Iris pigment epithelial cell (primary cell): ENCODE measurements at places on chromosomes 11 and 22.
A peak's percentile ranks its signal among the peaks of the same experiment; 100 is the strongest.

- peak; percentile 69 for DNase-seq
Observed at GRCh38 chr11:27524155-27524554, 17.6 kb upstream of the LIN7C start.

DNA sequence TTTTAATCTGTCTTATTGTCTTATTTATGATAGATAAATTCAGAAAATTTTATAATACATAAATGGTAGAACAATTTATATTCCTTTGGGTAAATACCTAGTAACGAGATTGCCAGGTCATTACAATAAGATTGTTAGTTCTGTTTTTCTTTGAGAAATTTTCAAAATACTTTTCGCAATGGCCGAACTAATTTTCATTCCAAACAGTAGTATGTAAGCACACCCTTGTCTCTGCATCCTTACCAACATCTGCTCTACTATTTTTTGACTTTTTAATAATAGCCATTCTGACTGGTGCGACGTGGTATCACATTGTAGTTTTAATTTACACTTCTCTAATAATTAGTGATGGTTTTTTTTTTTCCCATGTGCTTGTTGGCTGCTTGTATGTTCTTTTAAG, 351.4 kb upstream of the LUZP2 start:
- DNase-seq, result peak; percentile 8

GRCh38 chr22:23533771-23534191, 46.3 kb downstream of the IGLL1 start:
- no peak for DNase-seq

- DNase-seq, result no peak
Observed at GRCh38 chr11:34341931-34342533, 15.8 kb downstream of the ABTB2 start.

DNA sequence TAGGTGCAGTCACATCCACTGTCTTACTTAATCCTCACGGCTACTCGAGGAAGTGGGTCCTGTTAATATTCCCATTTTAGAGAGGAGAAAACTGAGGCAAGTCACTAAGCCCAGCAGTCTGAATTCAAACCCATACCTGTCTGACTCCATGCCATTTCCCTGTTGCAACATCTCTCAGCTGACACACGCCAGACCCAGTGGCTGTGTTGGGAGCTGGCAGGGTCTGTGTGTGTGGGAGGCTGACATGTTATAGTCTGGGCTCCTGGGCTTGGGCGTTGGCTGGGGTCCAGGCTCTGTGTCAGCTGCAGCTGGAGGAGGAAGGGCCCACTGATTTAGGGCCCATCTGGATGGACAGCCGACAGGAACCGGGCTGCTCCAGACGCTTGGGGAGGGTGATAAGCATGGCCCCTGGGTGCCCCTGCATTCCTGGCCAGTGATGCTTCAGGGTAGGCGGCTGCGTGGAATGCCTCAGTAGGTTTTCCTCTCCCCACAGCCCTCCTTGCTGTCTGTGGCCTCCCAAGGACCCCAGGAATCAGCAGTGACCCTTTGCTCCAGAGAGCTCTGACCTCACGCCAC, 562.5 kb downstream of the MN1 start:
- DNase-seq, result peak; percentile 99

- DNase-seq, result no peak
Observed at GRCh38 chr11:68695531-68695930, 11.2 kb downstream of the GAL start.

GRCh38 chr11:114466742-114467141, 27.5 kb downstream of the REXO2 start:
- DNase-seq, result peak; percentile 34

DNA sequence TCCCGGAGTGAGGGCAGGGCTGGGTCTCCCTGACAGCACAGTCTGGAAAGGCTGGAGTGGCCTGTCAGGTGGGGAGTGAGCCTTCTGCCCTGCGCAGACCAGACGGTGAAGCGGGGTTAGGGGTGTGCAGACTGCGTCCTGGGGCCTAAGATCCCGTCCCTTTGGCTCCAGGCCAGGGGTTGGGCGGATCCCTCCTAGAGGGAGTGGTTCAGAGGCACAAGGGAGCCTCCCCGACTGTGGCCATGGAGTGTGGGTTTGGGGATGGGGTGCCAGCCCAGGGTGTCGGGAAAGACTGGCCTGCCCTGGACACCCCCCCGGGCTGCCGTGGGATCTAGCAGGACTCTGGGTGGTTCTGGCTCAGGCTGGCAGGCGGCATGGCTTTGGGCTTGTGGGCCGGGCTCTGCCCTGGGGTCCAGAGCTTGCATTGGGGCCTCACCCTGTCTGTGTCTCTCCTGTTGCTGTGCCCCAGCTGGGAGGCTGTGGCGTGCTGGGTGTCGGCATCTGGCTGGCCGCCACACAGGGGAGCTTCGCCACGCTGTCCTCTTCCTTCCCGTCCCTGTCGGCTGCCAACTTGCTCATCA, 19.5 kb downstream of the TSPAN4 start:
- no peak for DNase-seq

DNA sequence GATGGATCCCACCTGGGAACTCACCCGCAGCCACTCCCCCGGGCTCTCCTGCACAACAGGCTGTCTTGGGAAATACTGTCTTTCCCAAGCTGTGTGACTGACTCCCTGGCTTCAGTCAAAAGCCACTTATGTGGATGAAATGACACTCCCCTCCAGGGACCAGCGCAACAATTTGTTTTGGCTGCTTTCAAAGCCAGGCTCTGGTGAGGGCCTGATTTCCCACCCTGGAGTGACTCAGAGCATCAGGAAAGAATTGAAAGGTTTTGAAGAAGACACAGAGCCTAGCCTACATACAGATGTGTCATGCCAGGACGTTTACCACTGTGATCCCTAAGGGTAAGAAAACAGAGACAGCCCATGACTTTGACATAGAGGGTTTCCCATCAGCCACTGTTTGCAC, 550.5 kb downstream of the MIAT start:
- peak; percentile 40 for DNase-seq

GRCh38 chr11:61115498-61116224, 13.4 kb downstream of the CD5 start:
- no peak for DNase-seq

GRCh38 chr11:131977854-131978253, 607.4 kb downstream of the NTM start:
- peak; percentile 81 for DNase-seq

DNA sequence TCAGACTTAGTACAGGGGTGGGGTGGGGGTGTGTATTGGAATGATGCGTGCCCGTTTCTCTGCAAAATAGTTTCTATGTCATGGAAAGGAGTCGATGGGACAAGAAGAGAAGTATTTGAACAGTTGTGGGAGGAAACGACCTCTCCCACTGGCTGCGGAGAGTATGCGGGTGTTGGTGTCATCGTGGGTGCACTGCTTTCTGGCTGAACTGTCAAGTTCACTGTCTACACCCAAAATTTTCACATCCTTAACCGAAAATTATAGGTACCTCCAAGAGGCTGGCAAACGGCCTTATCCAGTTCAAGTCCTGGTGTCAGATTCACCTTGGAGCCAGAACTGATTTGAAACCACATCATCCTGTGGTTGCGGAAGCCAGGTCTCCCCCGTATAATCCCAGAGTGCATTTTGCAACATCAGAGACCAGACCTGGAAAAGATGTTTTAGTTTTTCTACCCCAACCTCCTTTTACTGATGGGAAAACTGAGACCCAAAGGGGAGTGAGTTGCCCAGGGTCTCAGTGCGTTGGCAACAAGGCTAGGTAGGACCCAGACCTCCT, 497 bp upstream of the SSRP1 start:
- DNase-seq, result no peak

DNA sequence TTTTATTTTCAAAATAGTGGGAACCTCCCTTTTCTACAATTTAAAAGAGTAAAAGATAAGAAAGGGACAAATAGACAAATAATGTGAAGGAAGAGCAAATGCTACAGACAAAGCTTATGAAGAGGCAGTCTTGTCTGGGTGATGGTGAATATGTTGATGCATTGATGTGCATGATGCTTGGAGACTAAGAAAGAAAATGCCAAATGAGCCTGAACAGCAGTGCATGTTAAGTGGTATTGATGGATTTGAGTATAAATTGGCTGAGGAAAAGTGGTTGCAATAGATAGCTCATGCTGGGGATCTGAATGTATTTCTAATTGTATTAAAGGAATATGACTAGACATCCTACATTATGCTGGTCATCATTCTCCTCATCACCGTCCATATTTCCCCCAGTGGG, 268.6 kb upstream of the ANO5 start:
- no peak for DNase-seq

- peak; percentile 37 for DNase-seq
Observed at GRCh38 chr11:44315947-44316658, 6.2 kb upstream of the ALX4 start.

GRCh38 chr22:45262195-45262930, 21.7 kb upstream of the KIAA0930 start:
- no peak for DNase-seq

DNA sequence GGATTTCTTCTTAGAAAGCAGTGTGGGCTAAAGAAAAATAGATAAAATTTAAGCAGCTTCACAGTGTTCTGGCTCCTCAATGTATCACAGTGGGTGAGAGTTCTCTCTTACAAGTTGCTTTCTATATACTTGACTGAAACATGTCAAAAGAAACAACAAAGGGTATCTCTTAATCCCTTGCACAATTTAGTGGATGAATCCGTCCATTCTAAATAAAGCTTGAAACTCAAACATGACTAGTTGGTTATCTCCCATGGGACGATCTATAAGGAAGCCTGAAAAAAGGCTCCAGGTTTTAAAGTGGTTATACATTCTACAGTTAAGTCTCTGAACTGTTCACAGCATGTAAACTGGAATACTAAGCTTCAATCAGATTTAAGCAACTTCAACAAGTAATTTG, 993.1 kb upstream of the CNTN5 start:
- DNase-seq, result no peak

DNA sequence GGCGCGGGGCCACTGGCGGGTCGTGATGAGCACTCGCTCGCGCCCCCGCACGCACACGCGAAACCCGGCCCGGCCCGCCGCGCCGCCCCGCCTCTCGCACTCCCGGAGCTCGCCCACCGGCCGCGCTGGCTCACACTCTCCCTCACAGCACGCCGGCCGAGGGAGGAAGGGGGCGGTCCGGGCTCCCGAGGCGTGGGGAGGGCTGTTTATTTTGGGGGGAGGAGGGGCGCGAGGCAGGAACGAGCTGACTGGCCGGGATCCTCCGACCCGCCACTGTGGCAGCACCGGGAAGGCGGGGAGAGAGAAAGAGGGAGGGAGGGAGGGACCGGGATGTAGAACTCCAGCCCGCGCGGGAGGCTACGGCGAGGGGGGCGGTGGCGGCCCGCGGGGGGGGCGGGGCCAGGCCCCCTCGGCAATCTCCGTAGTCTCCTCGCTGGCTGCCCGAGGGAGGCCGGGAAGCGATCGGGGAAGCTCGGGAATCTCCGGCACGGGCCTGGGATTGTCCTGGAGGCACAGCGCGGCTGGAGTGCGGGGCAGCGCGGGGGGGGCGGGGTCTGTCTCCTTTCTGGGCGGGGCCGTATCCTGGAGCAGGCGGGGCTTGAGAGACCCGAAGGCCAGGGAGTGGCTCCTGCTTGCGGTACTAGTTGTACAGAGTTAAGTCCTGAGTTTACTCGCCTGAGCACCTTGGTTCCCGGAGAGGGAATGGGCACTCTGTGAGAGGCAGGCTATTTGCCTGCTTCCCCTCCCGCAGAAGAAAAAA, at the start of gene RBFOX2:
TSS of gene RBFOX2 (minus strand) at position 179 of the 760 bp plus-strand sequence. CDS start 399 bp downstream, outside the sequence.
- peak; percentile 97 for DNase-seq

DNA sequence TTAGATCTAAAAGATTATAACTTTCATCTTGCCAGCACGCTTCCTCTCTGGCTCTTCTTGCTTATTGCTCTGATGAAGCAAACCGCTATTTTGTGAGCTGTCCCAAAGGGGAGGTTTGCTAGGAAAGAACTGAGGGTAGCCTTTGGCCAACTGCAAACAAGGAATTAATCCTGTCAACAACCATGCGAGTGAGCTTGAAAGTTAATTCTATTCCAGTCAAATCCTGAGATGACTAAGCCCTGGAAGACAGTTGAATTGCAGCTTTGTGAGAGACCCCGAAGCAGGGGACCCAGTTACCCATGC, 10.3 kb upstream of the RNF141 start:
- DNase-seq, result no peak

DNA sequence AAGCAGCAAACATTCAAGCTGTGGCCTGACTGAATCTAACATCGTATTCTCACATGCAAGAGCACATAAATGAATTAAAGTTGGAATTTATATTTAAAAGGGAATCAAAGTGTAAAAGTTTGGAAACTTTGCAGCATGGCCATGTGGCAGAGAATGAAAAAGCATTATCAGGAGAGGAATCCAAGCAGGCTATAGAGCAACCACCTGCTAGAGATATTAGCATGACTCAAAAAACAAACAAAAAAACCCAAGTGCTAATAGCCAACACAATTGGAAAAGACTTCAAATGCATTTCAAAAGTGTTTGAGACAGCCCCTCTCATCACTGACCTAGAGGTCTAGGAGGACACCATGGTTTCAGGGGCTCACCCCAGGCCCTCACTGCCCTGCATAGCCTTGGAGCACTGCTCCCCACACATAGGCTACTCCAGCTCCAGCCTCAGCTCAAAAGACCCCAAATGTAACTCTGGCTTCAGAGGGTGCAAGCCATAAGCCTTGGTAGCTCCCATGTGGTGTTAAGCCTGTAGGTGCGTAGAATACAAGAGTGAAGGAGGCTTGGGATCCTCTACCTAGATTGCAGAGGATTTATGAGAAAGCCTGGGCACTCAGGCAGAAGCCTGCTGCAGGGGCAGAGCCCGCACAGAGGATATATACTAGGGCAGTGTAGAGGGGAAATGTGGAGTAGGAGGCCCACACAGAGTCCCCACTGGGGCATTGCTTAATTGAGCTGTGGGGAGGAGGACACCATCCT, 1.7 kb upstream of the KRTAP5-7 start:
- DNase-seq, result no peak

DNA sequence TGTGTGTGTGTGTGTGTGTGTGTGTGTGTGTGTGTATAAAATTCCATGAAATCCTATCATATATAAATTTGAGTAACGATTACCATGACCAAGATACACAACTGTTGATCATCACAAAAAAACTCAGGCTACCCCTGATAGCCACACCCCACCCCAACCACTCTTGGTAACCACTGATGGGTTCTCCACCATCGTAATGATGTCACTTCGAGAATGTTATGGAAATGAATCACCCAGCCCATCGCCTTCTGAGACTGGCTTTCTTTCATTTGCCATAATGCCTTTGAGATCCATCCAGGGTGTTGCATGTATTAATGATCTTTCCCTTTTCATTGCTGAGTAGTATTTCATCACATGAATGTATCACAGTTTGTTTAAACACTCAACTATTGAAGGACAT, 496.0 kb downstream of the MIAT start:
- no peak for DNase-seq

GRCh38 chr11:104688731-104689130, 209.5 kb downstream of the CASP12 start:
- DNase-seq, result no peak
